NCI-H1048 (cell line): ENCODE measurements at places on chromosomes 1 and 21.

DNA sequence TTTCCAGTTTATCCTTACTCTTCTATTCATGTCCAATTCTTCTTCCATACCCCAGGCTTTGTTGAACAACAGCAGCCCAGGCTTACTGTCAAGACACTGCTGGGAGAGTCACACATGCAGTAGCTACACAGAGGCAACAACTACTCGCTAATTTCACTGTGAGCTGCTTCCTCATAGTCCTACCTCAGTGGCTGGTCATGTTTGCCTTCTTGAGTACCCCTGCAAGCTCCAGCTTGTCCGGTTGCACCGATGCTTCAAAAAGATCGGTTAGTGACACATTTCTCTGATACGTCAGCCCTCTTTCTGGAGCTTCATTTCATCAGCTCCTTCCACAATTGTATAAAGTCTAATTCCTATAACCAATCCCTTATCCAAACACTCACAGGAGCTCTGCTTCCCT lies 246.7 kb upstream of the NFIA start:
- DNase-seq = no peak

- no peak for DNase-seq
Observed at GRCh38 chr1:93800856-93801255, 78.2 kb downstream of the DNTTIP2 start.

GRCh38 chr1:109716121-109716520 lies 4.1 kb downstream of the GSTM5 start:
- no peak for DNase-seq

DNA sequence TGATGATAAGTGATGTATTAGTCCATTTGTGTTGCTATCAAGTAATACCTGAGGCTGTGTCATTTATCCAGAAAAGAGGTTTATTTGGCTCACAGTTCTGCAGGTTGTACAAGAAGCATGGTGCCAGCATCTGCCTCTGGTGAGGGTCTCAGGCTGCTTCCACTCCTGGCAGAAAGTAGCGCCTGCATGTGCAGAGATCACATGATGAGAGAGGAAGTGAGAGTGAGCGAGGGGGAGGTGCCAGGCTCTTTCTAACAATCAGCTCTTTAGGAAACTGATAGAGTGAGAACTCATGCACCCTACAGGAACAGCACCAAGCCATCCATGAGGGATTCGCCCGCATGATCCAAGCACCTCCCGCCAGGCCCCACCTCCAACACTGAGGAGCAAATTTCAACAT lies 2.2 kb upstream of the FHAD1 start:
- DNase-seq = no peak

- DNase-seq = no peak
Observed at GRCh38 chr1:65277605-65278347, 31.6 kb upstream of the DNAJC6 start.

DNA sequence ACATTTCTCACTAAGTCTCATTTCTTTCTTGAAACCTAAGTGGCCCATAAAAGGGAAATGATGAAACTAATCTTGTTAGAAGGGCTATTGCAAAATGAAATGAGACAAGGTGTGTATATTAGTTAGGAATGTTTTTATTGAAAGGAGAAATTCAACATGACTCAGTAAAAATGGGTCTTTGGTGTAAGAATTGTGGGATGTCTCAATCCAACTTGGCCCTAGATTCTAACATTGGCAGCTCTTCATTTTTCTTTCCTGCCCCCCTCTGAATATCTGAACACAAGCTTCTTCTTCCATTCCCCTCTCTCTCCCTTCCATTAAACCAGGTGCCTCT lies 26.8 kb upstream of the TARBP1 start:
- DNase-seq = no peak

- no peak for DNase-seq
Observed at GRCh38 chr21:34611528-34611927, 3.4 kb downstream of the RCAN1 start.

GRCh38 chr1:25442178-25442577 lies 11.5 kb downstream of the MACO1 start:
- no peak for DNase-seq

DNA sequence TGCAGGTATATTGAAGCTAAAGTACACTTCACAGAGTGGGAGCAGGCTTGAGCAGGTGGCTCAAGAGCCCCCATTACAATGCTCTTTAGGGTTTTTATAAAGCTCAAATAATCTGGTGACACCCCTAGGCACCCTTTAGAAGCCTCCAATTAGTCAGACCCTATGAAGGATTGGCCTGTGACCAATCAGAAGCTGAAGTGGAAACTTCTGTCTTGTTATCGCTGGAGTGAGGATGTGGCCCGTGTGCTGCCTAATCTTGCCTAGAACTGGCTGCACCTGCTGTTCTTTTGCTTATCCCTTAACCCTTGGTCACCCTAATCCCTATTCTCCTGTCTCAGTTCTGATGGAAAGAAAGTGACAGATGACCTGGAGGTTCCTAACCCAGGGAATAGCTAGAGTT lies 70.8 kb upstream of the ABCG1 start:
- no peak for DNase-seq

DNA sequence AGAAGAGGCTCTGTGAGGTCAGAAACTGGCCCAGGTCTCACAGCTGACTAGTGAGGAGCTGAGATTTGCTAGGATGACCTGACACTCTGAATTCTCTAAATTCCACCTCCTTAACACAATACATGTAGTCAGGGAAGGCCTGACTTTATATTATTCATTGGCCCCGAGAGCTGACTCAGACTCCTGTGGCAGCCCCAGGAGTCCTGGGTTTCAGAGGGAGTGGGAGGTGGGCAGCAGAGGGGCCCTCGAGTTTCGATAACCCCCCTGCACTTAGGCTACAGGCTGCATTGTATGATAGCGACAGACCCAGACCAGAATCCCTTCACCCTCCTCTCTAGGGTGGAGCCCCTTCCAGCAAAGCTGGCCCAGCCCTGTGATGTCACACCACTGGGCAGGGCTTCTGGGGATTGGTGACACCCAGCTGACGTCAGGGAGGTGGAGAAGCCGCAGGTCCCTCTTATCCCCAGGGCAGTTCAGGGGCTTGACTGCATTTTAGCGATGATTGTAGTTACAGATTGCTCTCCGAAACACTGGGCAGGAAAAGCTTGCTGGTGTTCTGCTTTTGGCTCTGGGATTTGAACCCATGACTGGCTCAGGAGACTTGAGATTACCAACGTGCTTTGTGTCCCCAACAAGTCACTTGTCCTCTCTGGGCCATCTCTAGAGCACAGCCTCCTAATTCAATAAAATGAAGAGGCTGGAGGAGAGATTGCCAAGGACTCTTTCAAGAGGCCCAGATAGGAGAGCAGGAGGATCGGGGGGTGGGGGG lies 17.0 kb upstream of the GPR37L1 start:
- DNase-seq = no peak

DNA sequence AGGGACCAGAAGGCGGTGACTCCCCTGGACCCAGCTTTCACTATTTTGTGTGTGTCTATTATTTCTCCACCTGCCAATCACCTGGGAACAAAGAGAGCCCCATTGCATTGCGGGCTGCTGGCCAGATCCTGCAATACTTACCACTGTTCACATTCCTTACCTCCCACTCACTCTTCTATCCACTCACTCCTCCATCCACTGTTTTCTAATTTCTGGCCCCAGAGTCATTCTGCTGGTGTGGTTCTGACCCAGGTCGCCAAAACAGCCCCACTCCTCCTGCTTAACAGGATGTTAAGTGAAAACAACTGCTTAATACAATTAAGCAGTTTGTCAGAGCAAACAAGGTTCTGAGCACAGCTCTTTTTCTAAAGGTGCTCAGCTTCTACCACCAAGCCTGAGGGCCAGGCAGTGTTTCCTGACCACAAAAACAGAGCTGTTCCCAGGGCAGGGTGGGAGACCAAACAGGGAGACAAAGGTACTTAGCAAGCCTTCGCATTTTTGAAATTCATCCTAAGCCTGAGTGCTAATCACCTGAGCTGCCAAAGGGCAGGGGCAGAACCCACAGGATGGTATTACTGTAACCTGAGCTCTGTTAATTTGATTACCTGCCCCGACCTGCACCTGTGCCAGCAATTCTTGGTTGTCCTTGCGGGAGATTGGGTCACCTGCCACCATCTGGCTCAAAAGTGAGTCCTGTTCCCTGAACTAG lies 38.5 kb upstream of the EFCAB14 start:
- DNase-seq = no peak
